Left colon (tissue), 2 donors: ENCODE measurements at places on chromosomes 2 and 18.

DNA sequence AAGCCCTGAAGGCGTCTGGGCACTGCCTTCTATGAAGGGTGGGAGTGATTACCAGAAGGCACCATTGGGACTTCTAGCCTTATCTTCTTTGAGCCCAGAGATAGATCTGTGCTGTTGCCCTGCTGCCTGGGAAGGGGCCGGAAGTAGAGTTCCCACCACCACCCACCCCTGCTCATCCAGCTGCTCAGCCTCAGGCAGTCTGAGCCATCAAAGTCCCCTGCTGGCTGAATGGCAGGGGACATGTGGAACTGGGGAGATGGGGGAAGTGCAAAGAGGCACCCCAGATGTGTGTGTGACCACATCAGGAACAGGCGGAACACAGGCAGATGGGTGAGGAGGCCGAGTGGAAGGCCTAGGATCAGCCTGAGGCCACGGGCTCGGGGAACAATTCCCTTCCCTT, 3.3 kb upstream of the WNT10A start:
- DNase-seq = no peak

GRCh38 chr18:3042379-3042778, 29.4 kb upstream of the LPIN2 start:
- DNase-seq = no peak

GRCh38 chr2:16774091-16774490, 108.5 kb upstream of the CYRIA start:
- DNase-seq = no peak

- no peak for DNase-seq
Measured at GRCh38 chr2:45494275-45494977, 116.6 kb downstream of the SRBD1 start.

- no peak for DNase-seq
Measured at GRCh38 chr18:49476664-49477411, 10.2 kb downstream of the C18orf32 start.

- no peak for DNase-seq
Measured at GRCh38 chr2:141513853-141514252, 617.0 kb downstream of the LRP1B start.

DNA sequence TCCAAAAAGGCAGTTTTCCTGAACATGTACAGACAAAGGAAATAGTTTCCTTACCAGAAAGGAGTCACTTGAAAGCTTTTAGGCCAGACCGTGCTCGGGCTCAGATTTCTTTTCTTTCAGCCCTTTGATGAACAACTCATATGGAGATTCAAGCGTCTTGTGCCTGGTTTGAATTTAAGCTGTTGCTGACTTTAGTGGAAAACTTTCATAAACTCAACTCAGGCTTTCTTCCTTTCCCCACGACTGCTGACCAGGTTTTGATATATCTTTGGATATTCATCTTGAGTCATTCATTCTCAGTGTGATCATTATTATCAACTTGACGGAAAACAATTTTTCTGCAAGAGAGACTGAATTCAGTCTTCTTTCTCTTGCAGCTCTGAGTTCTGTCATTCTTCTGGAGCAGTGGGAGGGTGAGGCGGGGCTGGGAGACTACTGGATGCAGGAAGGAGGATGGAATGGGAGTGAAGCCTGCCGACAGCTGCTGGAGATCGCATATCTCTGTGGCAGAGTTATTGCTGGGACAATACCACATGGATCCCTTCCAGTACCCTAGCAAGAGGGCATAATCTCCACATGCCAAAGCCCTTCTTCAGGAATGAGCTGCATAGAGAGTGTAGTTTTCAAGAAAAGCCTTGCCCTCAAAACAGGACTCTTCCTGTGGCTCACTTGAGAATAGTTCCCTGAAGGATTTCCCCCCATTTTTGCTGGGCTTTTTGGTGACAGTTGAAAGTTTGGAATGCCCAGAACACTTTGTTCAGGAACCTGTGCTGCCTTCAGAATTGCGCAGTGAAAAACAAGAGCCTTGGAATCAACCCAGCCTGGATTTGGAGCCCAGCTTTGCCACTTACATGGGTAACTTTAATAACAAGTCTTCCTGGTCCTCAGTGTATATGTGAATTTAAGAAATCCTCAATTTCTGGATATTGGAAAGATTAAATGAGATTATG, 364.4 kb downstream of the ZNF521 start:
- DNase-seq = no peak

DNA sequence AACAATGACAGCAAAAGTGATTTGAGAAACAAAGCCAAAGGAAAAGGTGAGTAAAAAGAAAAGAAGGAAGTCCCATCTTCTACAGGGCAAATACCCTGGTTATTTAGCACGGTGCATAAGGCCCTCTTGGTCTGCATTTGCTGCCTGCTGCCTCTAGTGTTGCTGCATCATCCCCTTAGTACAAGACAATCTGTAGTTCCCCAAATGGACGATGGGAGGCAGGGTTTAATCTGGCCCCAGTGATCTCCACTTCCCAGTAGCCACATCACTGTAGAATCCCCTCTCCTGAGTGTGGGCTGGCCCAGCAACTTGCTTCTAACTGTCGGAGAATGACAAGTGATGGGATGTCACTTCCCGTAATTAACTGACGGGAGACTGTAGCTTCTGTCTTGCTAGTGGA, 85.1 kb downstream of the CTAGE1 start:
- no peak for DNase-seq

DNA sequence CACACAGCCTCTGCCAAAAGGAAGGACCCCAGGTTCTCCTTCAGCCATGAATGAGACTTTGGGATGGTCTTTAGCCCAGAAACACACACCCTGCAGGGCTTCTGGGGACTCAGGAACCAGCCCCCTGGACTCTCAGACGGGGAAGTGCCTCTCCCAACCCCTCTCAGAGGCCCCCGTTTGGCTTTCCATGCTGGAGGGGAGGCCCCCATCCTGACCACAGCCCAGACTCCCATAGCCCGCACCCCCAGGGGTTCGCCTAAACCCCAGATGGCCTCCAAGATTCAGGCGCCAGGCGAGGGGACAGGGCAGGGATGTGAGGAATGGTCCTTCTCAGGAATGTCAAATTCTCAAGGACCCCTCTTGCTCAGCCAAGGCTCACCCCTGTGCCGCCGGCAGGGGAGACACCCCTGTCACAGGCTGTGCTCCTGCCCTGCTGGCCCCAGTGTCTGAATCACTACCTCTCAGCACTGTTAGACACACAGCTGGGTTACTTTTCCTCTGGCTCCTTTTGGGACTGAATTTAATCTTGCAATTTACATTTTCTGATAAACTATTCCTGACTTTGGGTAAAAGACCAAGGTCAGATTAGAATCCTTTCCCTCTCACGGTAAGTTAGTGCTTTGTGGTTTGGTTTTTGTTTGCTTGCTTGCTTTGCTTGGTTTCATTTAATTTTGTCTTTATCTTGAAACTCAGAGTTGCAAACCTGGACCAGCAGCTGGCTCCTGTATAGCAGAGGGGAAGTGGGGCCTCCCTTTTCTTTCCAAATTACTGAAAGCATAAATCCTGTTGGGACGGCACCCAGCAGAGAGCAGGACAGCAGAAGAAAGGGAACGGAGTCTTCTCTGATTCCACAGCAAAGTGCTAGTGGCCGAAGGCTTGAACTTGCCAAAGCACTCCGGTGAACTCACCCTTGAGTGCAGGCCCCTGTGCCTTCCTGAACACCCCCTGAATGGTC, 198.9 kb upstream of the RAB6C start:
- DNase-seq = no peak

- DNase-seq = no peak
Measured at GRCh38 chr2:11144077-11144737, 11.1 kb upstream of the SLC66A3 start.

GRCh38 chr2:101089942-101090799, 61.0 kb downstream of the TBC1D8 start:
- no peak for DNase-seq

- DNase-seq = no peak
Measured at GRCh38 chr18:48992133-48992532, 41.4 kb upstream of the SMAD7 start.

DNA sequence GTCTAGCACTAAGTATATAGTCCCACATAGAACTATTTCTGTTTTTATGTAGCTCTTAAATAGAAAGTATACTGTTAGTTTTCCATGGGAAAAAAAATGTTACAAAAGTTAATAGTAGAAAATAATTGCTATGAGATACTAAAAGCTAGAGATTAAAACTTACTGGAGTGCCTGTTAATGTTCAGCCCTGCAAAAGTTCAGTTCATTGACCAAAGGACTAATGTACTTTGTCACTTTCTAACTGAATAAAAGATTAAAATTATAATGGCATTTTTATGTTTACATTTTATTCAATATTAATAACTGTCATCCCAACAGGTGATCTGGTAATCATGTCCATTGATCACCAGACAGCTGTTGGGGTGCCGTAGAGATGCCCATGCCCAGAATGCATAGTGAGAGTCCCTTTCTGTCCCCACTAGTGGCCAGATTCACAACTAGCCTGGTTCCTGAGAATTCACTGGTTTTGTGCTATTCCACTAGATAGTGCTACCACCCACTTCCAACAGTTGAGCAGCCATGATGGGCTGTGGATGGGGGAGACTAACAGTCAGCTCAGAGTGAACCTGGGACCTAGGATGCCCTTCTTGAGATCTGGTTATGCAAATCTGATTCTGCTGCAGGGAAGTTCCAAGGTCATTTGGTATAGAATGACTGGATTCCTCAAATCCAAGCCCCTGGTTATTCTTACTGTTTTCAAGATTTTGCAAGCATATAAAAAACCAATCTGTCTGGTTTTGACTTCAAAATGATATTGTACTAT, 57.8 kb downstream of the AFTPH start:
- no peak for DNase-seq

DNA sequence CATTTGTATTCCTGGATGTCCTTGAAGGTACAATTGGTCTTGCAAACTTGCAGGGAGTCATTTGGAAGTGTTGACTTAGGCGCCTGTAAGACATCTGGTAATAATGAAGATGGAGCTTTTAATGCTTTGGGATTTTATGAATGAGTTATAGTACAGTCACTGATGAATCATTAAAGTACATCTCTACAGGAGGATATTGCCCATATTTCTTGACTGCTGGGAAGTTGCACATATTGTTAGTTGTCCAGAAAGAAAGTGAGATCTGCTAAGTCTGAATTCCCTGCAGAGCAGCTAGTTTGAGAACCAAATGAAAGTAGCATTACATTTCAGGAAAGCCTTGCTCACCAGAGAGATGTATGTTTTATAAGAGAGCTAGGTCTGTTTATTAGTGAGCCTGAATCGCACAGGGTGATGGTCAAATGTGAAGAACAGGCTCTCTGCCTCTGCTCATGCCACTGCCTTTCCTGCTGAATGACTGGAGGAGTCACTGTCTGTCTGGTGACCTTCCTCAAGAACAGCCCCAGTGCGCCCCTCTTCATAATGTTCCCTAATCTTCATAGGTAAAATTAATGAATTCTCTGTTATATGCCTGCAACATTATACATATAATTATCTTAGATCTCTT, 138.9 kb upstream of the KLHL14 start:
- DNase-seq = no peak

- DNase-seq = no peak
Measured at GRCh38 chr18:55585065-55585919, 2.7 kb downstream of the TCF4 start.

- no peak for DNase-seq
Measured at GRCh38 chr2:54704688-54705605, 18.5 kb upstream of the EML6 start.

DNA sequence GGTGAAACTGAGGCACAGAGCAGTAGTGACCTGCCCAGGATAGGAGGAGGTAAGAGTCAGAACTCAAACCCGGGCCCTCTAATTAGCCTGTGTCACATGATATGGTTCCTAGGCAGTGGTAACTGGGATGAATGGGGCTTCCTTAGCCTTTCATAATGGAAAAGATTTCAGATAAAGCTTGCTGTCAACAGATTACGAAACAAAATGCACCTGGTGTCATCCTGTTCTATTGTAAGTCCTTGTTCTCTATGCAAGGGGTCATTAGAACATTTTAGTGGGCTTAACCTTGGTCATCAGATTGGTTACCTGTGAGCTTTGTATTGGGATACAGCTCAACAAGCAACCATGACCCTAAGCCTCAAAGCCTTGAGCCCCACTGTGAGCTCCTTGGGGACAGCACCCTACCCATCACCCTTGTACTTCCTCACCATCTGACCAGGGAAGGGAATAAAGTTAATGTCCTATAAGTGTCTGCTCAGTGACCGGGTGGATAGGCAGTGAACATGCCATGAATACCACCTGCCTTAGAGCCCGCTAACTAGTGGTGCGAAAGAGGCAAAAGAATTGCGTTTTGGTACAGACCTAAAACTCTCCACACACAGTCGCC, 70.3 kb upstream of the RMDN2 start:
- DNase-seq = no peak
